ENCODE measurements at places on chromosomes 3 and 15.

- no peak for DNase-seq
Measured at GRCh38 chr15:72992841-72993252, 59.4 kb upstream of the NEO1 start.

GRCh38 chr15:40510201-40510600 is 39.4 kb downstream of the CHST14 start:
- no peak for DNase-seq

DNA sequence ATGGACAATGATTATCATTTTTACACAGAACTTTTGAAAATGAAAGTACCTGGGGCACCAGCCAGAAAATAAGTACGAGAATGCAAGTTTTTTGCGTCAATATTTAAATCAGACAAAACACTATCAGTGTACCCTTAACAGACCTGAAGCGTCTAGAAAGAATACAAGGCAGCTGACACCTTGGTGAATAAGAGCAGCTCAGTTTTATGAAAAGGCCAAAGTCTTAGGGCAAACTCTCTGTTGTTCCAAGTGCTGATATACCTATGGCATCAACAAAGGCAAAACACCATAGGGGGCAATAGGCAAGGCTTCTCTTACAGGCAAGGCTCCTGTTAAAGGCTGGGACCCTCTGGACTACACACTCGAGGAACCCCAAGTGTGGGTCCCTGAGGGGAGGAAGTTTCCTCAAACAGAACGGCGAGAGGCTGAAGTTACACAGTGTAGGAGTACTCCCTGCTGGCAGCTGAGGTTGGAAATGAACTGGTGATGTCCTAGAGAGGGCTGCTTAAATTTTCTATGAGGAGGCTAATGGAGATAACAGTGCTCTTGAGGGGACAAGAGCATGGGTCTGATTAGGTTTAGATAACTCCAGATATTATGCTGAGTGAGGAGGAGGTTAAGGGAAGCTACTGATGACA is 291.0 kb downstream of the TIGIT start:
- no peak for DNase-seq

- DNase-seq, result peak; percentile 39
Measured at GRCh38 chr3:150764566-150764965, 1.6 kb upstream of the SIAH2 start.

DNA sequence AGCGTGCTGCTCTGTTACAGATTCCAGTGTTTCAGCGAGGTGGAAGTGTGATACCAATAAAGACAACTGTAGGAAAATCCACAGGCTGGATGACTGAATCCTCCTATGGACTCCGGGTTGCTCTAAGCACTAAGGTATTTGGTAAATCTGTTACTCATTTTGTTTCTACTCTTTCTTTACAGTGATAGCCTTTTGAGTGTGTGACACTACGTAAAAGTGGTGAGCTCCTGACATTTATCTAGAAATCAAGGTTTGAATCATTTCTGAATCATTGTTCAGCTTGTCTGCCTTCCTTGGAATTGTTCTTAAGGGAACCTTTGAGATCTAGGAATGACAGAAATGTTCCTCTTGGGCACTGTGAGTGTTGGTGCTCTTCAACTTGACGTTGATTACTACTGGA is 11.2 kb upstream of the CAPN3 start:
- peak; percentile 20 for DNase-seq

DNA sequence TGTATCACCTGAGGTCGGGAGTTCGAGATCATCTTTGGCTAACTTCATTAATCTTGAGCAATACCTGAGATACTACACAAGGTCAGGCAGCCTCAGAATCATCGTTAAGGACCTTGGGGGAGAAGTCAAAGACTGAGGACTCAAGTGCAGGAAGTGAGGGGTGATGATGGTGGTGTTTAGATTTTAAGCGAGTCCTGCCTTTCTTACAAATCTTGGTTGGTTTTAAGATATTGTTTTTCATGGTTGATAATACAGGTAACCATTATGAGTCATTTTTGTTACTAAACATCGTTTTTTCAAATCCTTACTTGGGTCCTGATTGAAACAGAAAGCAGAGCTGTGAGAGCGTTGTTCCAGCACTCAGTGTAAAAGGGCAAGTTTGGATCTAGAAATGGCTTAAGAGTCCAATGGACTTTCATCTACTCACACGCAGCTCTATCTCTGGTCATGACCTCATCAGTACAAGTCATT is 4.1 kb downstream of the RASGRP1 start:
- peak; percentile 92 for DNase-seq

DNA sequence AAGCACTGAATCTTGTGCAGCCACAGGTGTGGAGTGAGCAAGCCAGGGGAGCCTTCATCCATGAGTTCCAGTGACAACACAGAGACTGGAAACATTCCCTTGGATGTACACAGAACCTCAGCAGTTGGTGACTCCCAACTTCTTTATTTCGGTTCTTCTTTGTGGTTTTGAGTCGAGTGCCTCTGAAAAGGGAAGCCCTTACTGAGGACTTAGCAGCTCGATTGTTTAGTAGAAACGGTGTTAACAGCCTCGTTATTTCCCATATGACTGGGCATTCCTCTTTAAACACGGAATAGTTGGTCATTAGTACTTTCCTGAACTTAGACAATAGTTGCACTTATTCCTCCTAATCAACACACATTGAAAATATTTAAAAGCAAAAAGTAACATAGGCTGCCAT is 7.7 kb downstream of the SLCO3A1 start:
- no peak for DNase-seq

DNA sequence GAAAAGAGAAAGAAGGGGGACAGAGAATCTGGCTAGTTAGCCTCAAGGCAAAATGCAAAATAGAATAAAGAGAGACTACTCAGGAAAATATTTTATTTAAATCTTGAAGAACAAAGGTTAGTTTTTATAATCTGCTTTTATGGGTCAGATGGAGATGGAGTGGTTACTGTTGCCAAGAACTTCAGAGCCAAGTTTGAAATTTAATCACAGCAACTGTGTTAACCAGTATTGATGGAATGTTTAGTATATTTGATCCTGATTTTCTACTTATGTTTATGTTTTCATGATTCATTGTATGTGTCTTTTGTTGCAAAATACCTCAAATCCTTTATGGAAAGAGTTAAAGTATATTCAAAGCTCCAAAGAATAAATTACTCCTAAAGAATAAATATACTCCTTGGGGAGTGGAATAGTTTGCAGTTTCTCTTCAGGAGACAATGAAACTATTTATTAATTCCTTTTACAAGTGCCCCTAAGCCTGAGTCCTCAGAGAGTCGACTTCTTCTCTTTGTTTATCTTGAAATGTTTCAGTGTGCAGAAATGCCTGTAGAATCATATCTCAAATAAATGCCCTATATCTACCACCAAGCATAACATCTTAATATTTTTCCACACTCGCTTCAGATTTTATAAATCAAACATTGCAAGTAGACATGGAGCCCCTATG is 60.9 kb upstream of the THSD4 start:
- DNase-seq, result no peak

DNA sequence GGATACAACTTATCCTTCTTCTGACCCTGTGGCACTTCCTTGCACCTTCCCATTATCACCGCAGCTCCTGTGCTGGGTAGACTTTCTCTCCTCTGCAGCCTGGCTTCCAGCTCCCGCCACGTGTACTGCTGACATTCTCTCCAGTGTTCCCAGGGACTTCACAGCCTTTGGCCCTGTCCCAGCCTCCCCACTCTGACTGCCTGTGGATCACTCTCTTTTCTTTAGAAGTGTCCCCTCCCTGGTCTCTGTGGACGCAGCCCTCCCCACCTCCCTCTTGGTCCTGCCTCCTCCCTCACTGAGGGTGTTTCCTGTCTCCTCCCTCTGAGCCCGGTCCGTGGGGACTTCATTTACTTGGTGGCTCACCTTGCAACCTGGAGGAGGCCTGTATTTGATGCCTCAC is 17.4 kb downstream of the PDIA5 start:
- DNase-seq, result no peak

- no peak for DNase-seq
Measured at GRCh38 chr3:52259035-52259434, 13.5 kb downstream of the PPM1M start.

- no peak for DNase-seq
Measured at GRCh38 chr3:189108735-189109134, 63.0 kb upstream of the TPRG1 start.

Data from activated CD4-positive, alpha-beta T cell treated with anti-CD3 and anti-CD28 coated beads, Interleukin-10, Interleukin-2, amounts not matched to agents 100 ng/mL and 50 ng/mL, durations not matched to agents 16 hours and 8 hours (primary cell).